ENCODE measurements at places on chromosomes 2 and 18.

- no peak for DNase-seq
These were observed 523.9 kb downstream of the TNS1 start for GRCh38 chr2:217478831-217479455.

- no peak for DNase-seq
These were observed 275.3 kb downstream of the CMPK2 start for GRCh38 chr2:6590442-6590841.

DNA sequence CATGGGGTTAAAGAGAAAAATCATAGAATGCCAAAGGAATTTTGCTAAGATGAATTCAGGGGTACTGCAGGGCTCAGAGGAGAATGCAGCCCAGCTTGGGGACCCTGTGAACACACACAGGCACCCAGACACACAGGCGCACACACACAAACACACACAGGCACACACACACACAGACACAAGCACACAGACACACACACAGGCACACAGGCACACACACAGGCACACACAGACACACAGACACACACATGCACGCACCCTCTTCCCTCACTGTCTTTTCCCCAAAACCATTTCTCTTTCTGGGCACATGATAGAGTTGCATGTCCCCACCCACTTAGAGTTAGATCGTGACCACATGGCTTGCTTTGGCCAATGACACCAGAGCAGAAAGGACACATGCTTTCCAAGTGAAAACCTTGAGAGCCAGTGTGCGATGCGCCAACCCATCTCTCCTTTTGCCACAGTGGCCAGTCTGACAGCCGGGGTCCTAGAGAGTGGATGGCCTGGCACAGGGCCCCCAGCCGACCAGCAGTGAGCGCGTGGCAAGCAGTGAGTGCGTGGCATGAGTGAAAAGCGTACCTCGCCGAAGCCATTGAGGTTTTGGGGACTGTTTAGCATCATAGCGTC, 163.3 kb downstream of the KLHL29 start:
- no peak for DNase-seq

DNA sequence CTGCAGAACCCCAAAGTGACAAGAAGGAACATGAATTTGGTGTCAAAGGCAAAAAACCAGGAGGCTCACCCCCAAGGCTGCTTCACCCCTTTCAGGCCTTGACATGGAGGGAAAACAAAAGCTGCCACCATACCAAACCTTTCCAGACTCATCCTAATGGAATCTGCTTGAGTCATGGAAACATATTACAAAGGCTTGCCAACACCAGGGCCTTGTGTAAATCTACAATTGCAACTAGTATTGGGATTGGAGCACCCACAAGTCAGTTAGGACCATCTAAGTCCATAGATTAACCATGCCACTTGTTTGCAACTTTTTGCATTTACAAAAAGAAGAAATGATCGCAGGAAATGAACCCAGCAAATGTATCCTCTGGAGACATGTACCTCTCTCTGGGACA, 297.6 kb downstream of the CDCA7 start:
- DNase-seq: no peak

GRCh38 chr2:28108143-28108542, 217.6 kb downstream of the BABAM2 start:
- no peak for DNase-seq

DNA sequence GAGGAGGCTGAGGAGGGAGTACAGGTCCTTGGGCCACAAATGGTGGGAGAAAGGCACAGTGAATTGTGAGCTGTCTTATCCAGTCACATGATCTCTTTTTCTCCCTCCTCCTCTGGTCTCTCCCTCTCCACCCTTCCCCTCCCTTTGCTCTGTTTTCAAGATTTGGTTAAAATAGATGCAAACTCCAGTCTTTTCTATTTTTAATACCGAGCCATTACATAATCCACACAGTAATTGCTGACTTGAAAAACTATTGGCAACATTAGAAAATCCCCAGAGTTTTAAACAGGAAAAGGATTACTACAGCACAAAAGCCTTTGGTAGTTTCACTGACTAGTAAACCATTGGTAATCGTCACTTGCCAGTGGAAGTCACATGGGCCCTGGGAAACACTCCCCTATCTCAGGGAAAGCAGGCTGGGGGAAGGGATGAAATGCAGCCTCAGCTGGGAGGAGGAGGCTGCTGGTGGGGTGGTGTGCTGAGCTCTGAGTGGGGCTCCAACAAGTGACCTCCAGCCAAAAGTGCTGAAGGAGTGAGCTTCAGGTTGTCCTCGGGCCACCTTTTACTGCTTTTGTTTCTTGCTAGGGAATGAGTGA, 57.4 kb upstream of the PCBP1 start:
- no peak for DNase-seq

GRCh38 chr18:31723990-31724711, 36.5 kb downstream of the SLC25A52 start:
- DNase-seq: no peak

GRCh38 chr2:27559228-27559627, 23.6 kb upstream of the ZNF512 start:
- DNase-seq: no peak

DNA sequence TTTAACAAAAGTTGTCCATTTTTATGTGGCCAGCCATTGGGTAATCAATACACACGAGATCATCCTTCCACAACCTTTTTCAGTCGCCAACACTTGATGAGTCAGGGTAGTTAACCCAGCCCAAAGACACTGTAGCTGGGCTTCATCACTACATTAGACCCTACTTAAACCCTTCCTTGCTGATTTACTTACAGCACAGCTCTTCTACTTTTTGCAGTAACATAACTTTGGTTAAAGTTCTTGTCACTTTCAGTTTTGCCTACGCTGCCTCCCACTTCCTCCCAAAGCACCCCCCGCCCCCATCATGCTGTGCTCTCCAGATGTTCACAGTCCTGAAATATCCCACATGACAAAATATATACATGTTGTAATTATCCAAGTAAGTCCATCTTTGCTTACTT, 103.6 kb downstream of the CDK15 start:
- DNase-seq: no peak

- DNase-seq: no peak
These were observed 146.3 kb downstream of the ARL6IP6 start for GRCh38 chr2:152864601-152865149.

DNA sequence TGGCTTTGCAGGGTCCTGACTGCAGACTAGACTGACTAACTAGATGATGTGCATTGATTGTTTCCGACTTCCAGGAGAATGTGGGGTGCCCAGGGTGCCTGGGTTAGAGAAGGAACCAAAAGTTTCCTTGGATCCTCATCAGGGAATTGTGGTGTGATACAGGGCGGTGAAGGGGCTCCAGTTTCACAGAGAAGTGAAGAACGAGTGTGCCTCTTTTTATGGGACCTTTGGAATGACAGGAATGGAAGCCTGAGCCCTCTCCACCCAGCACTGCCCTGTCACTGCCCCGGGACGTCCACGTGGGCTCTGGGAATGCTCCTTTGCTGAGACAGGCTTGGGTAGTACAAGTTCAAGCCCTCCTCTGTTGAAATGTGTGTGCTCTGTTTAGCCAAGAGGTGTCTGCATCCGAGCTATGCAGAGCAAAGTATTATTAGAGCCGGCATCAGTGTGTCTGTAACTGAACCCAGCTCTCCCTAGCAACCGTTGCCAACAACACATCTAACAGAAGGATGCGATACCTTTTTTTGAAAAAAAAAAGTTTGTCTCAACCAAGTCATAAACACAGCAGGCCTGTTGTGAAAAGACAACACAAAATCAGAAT, 183.6 kb downstream of the SMAD7 start:
- no peak for DNase-seq

GRCh38 chr2:95526360-95527341, 42.1 kb upstream of the TRIM43B start:
- DNase-seq: peak; percentile 45

DNA sequence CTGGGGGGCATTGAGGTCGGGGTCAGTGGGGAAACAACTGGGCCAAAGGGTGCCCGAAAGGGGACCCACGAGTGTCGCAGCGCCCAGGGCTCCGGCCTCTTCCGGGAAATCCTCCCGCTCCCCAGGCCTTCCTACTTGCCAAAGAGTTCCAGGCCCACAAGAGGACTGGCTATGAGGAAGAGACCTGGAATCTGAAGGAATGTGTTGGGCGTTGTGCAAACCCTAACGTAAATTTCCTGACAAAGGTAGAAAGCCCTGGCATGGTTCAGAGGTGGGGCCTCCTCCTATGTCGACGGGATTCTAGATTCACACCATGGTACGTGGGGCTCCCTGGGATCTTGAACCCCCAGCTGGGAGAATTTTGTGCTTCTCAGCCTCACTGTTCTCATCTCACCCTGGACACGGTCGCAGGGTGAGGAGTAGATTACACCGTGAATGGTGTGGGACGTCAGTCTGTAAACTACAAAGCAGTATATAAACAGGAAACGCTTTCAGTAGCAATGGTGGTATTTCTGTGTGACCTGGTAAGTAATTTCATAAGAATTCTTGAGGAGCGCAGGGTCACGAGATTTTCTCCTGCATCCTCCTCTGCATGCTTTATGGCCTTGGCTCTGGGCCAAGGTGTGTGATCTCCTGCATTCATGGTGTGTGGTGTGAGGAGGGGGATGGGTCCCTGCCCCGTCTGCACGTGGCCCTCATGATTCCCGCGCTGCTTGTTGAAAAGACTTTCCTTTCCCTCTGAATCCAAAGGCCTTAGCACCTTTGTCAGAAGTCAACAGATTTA, 868 bp downstream of the HSBP1L1 start:
- DNase-seq: no peak

GRCh38 chr2:29774624-29775023, 146.8 kb downstream of the ALK start:
- no peak for DNase-seq

GRCh38 chr2:212535996-212536816, 2.4 kb downstream of the ERBB4 start:
- DNase-seq: no peak

GRCh38 chr18:77373730-77374445, 124.2 kb downstream of the GALR1 start:
- no peak for DNase-seq

DNA sequence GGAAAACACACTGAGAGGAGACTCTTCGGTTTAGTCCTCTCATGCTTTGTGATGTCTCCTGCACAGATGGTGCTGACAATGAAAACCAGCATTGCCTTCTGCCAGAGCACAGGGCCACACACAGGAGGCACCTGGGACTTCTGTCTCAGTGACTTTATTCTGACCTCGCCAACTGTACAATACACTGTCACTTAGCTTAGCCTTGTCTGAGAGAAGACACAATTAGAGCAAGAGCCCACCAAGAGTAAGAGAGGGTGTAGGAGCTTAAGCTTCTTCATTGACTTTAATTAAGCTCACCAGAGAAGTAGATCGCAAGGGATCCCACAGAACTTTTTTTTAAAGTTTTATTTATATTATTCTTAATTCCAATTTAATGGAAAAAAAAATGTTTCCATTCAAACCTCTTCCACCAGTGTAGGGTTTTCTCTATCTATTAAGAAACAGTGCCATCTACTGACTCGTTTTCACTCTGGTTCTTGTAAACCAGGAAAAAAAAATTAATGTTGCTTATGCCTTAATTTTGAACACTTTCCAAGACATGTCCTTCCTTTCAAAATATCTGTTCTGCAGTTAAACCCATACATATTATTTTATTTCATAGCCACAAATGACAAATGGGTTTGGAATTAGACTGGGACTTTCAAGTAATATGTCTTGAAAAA, 42.4 kb upstream of the DDX18 start:
- no peak for DNase-seq

- DNase-seq: no peak
These were observed 34.6 kb downstream of the MBP start for GRCh38 chr18:77098029-77098428.

DNA sequence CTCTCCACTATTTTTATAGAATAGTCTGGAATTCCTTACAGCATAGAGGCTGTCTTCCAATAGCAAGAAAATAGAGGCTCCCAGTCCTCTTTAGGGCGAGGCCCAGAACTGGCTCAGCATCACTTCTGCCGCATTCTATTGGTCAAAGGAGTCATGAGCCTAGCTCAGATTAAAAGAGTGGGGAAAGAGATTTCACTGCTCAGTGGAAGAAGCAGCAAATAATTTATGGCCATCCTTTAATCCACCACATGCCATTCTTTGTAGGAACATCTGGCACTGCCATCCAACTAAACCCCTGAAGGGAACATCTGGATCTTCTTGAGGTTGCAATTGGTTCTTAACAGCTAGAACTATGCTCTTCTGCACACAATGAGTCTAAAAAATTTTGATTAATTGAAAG, 43.4 kb upstream of the NEUROD1 start:
- DNase-seq: no peak

DNA sequence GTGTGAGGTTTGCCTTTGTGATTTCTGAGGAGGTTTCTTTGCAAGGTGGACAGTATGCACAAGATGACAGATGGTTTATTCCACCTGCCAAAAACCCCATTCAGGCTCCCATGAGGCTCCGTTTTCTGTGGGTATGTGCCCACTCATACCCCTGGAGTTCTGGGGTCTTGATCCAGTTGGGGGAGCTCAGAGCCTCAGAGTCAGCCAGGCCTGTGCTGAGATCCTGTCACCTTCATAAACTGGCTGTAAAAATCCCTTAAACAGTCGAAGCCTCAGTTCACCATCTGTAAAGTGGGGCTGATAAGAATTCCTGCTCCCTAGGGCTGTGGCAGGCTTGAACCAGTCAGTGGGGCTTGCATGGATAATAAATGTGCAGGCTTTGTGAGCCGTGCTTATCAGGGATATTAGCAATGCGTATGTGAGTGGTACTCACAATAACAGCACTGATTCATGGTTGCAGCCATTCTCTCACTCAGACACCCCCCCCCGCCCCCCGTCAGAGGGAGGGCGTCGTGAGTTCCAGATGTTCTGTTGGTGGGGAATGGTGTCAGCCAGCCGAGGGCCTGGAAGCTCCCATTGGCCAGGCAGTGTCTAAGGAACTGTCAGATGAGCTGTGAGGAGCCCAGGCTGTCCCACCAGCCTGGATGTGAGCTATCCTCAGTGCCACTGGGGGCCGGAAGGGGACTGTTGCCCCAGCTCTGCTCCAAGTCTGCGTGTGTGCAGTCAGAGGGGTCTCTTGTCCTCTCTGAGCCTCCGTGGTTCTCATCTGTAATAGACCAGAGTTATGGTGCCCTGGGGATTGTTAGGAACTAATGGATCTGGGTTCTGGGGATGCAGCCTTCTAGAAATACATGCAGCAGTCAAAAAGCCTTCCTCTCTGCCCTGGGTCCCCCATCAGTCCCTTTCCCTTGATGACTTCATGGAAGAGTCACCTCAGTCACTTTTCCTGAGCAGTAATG, 51.7 kb downstream of the KCNIP3 start:
- no peak for DNase-seq

DNA sequence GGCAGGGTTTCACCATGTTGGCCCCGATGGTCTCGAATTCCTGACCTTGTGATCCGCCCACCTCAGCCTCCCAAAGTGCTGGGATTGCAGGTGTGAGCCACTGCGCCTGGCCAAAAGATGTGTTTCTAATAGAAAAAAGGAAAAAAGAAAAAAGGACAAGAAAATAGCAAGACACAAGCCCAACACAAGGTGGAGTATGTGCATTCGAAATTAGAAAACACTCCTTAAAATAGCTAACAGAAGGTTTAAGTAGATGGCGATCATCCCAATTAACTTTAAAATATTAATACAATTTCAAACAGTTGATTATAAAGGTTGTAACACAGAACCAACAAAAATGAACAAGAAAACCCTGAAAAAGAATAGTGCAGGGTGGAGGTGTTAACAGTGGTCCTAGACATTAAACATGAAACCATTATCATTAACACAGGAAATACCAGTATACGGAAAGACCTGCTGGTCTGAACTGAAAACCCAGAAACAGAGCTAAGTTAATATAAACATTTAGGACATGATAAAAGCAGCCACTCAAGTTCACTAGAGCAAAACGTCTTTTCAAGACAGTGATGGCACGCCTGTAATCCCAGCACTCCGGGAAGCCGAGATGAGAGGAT, 57.9 kb downstream of the HDLBP start:
- DNase-seq: no peak

Data from NCI-H187 (cell line).